ENCODE measurements at places on chromosomes 16 and 17. TPM values are rescaled to one million over a fixed set of nuclear protein-coding genes. Genes with fewer than 3 reads are reported as not detected.

The NEUROD2 gene
- not detected for polyA plus RNA-seq

The ANKS4B gene
- not detected for polyA plus RNA-seq

The SLC7A6 gene
- polyA plus RNA-seq, result 51.2 TPM

The MYL11 gene
- 0.59 TPM for polyA plus RNA-seq

The HEXIM2 gene
- 6.3 TPM for polyA plus RNA-seq

The COIL gene
- polyA plus RNA-seq, result 2.8 TPM

The KIFC3 gene
- polyA plus RNA-seq, result 35.3 TPM

The LRRC75A gene
- 1.3 TPM for polyA plus RNA-seq

The GLIS2 gene
- 4.8 TPM for polyA plus RNA-seq

The MYH13 gene
- polyA plus RNA-seq, result not detected

The C17orf100 gene
- polyA plus RNA-seq, result 2.4 TPM

The CTRB1 gene
- not detected for polyA plus RNA-seq

The TNK1 gene
- polyA plus RNA-seq, result 2.2 TPM

The PRAC1 gene
- not detected for polyA plus RNA-seq

The ZFPM1 gene
- 0.22 TPM for polyA plus RNA-seq

Measured in BJ (cell line).